ENCODE measurements at places on chromosomes 3 and 15. TPM values are rescaled to one million over a fixed set of nuclear protein-coding genes. Genes with fewer than 3 reads are reported as not detected.

DNA sequence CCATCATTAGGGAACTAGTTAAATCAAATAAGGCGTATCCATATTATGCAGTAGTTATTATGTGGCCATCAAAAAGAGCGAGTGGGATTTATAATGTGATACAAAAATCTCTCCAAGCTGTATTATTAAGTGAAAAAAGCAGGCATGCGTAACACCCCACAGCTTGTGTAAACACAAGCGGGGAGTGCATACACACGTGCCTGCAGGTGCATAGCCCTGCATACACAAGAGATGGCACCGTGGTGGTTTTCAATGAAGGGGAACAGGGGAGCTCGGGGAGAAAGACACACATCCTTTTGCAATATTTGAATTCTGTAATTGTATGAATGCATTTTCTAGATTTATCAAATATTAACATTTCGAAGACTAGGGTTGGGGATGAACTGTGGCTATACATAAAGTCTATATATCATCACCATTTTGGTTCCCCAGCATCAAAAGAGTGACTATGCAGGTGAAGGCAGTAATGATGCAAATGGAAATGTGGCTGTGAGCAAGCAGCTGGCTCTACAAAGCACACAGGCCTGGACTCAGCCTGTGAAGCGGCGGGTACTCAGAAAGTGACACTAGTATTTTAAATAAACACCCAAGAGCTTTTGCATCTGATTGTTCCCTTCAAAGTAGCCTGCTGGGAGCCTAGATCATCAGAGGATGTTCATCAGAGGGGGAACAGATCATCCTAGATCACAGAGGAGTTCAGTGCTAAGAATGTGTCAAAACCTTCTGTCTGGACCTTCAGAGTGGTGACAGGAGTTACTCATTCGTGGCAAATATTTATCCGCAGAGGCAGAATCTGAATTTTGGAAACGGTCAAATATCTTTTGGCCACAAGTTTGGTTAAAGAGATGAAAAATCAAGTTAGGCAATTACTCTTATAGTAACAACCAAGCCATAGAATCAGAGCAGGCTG, 9.4 kb upstream of the KIF7 start:
- DNase-seq: no peak
- peaks cover 8% of the 10 kb centered on the region for H3K4me1 ChIP-seq
- H3K4me3 ChIP-seq: peak overlapping the region; percentile 55
- H3K27me3 ChIP-seq: no peaks in the 10 kb centered on the region

- H3K27ac ChIP-seq: no peak overlapping the region
- no peaks in the 10 kb centered on the region for H3K4me1 ChIP-seq
- H3K27me3 ChIP-seq: no peaks in the 10 kb centered on the region
- no peak overlapping the region for H3K4me3 ChIP-seq
These were observed 64.0 kb downstream of the PPM1L start for GRCh38 chr3:160820022-160820421.

DNA sequence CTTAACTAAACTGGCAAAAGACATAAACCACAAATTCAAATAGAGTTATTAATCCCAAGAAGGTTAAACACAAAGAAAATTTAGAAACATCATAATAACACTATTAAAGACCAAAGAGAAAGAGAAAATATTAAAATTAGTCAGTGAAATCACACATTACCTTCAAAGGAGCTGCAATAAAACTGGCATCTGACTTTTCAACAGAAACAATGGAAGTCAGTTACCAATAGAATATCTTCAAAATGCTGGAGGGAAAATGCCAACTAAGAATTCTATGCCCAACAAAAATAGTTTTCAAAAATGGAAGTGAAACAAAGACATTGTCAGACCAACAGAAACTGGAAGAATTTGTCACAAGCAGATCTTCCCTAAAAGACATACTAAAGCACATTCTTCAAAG, 68.7 kb upstream of the RNF7 start:
- no peak overlapping the region for H3K27ac ChIP-seq
- no peaks in the 10 kb centered on the region for H3K27me3 ChIP-seq
- no peak overlapping the region for H3K4me3 ChIP-seq
- H3K4me1 ChIP-seq: no peaks in the 10 kb centered on the region
- no peak for DNase-seq

DNA sequence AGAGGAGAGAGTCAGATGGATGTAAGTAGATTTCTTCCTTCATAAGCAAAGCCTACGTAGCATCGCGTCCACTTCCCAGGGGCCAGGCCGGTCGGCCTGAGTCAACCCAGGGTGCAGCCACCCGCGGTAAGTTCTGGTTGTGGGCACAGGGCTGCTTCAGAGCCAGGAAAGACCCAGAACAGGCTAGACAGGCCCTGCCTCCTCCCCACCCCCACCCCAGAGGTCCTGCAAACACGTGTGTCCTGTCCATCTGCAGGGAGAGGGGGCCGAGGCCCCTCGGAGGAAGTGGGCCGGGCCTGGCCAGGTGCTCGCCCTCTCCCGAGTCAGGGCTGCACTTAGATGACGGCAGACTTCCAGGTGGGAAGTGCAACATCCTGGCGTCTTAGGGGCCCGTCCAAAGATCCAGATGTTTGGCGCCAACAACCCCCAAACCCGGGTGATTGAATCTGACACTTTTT, 100.8 kb upstream of the ALDH1A3 start:
- no peaks in the 10 kb centered on the region for H3K27me3 ChIP-seq
- H3K36me3 ChIP-seq: no peaks in the 10 kb centered on the region
- H3K27ac ChIP-seq: no peak overlapping the region

DNA sequence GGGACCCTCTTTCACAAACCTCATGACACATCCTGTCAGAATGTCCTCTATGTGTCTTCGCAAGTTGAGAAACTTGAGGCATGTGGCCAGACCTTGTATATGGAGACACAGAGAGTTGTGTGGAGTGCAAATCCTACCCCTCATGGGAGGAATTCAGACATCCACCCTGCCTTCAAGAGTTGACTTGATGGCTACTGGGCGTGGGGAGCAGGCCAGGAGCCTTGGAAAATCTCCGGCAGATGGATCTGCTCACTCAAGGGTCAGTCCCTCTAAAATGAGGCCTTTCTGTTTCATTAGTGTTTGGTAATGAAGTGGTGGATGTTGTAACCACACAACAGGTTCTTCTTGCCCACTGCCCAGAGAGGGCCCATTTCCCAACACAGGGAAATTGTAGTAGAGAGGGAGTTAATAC, 79.0 kb downstream of the ASB7 start:
- no peak overlapping the region for H3K4me3 ChIP-seq
- no peaks in the 10 kb centered on the region for H3K4me1 ChIP-seq
- H3K27me3 ChIP-seq: no peaks in the 10 kb centered on the region
- H3K27ac ChIP-seq: no peak overlapping the region
- DNase-seq: no peak

DNA sequence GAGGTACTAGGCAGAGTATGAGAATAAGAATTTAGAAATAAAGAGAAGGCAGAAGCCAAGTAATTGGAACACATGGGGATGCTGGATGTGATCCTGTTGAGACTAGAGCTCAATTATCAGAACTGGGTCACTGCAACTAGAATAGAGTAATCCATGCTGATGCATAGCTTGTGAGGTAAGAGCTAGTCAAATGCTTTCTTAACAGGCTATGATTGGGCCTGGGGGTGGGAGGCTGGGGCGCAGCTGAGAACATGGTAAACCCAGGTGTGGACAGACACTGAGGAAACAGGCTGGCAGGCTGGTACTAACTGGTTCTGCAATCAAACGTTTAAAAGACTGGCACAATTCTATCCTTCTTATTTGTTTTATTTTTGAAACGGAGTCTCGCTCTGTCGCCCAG, 50.5 kb upstream of the LRRFIP2 start:
- DNase-seq: no peak
- no peaks in the 10 kb centered on the region for H3K27me3 ChIP-seq
- H3K36me3 ChIP-seq: no peaks in the 10 kb centered on the region
- no peak overlapping the region for H3K27ac ChIP-seq

GRCh38 chr3:47613722-47614121, 35.1 kb upstream of the CSPG5 start:
- H3K27me3 ChIP-seq: no peaks in the 10 kb centered on the region
- H3K4me3 ChIP-seq: no peak overlapping the region
- no peaks in the 10 kb centered on the region for H3K4me1 ChIP-seq
- DNase-seq: no peak
- H3K36me3 ChIP-seq: peaks cover 16% of the 10 kb centered on the region

DNA sequence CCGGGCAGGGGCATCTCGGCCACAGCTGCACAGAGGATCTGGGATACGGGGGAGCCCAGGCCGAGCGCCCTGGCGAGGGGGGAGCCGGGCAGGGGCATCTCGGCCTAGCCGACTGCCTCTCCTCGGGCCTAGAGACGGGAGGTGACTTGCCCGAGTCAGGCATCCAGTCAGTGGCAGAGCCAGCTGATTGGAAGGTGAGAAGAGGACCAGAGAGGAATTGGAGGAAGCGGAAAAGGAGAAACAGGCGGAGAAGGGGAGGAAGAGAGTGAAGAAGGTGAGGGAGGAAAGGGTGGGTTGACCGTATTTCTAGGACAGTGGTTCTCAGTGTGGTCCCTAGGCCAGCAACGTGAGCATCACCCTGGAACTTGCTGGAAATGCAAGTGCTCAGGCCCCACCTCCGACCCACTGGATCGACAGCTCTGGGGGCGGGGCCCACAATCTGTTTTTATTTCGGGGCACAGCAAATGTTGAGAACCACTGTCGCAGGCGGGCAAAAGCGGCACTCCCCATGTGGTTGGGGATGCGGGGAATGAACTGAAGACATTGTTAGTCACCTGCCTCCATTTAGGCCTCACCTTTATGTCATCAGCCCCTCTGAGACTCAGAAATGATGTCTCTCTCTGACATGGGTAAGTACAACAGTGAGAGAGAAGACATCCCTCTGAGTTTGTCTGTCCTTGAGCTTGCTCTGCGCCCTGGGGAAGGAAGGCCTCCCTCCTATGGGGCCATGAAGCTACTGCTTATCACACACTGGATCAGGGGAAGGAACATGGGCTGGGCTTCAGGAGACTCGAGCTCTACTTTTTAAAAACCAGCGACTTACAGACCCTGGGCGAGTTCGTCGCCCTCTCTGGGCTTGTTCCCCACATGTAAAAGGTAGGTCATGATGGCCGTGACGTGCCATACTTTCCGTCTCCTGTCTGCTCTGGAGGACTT, 1.0 kb upstream of the MELTF start:
- H3K27ac ChIP-seq: no peak overlapping the region
- H3K4me3 ChIP-seq: no peak overlapping the region
- peaks cover 5% of the 10 kb centered on the region for H3K27me3 ChIP-seq
- H3K36me3 ChIP-seq: no peaks in the 10 kb centered on the region
- no peak for DNase-seq

- no peak overlapping the region for H3K27ac ChIP-seq
- H3K4me3 ChIP-seq: no peak overlapping the region
- H3K36me3 ChIP-seq: no peaks in the 10 kb centered on the region
- DNase-seq: no peak
- H3K27me3 ChIP-seq: no peaks in the 10 kb centered on the region
These were observed 300.3 kb upstream of the CBLB start for GRCh38 chr3:106168962-106169750.

GRCh38 chr3:124928333-124929202, 6.0 kb downstream of the MUC13 start:
- DNase-seq: peak; percentile 82
- no peaks in the 10 kb centered on the region for H3K4me1 ChIP-seq
- H3K4me3 ChIP-seq: no peak overlapping the region
- H3K27me3 ChIP-seq: no peaks in the 10 kb centered on the region
- H3K36me3 ChIP-seq: no peaks in the 10 kb centered on the region

- no peak overlapping the region for H3K27ac ChIP-seq
- H3K4me1 ChIP-seq: no peaks in the 10 kb centered on the region
- no peak overlapping the region for H3K4me3 ChIP-seq
- H3K36me3 ChIP-seq: no peaks in the 10 kb centered on the region
These were observed 241.6 kb upstream of the CNTN6 start for GRCh38 chr3:851098-851790.

DNA sequence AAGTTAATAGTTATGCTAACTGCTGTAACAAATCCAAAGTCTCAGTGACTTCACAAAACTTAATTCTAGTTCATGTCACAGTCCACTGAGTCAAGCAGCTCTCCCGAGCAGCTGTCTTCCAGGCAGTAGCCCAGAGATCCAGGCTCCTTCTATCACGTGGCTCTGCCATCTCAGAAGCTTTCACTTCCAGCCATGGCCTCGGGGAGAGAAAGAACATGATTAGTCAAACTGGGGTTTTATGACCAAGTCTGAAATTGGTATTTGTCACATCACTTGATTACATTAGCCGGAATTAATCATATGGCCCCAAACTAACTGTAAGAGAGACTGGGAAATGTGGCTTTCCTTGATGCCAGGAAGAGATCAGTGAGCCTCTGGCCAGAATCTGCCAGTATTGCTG, 70.2 kb upstream of the DGKG start:
- DNase-seq: no peak
- H3K27ac ChIP-seq: no peak overlapping the region
- H3K4me3 ChIP-seq: no peak overlapping the region

DNA sequence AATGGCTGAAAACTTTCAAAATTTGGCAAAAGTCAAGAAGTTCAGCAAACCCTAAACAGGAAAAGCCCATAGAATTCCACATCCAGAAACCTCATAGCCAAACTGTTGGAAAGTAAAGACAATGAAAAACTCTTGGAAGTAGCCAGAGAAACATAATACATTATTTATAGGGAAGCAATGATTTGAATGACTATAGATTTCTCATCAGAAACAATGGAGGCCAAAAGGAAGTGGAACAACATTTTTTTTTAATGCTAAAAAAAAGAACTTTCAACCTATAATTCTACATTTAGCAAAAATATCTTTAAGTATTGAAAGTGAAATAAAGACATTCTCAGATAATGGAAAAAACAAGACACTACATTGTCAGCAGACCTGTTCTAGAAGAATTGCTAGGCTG, 30.2 kb downstream of the ALPK3 start:
- no peak for DNase-seq
- no peak overlapping the region for H3K27ac ChIP-seq
- H3K4me1 ChIP-seq: peaks cover 15% of the 10 kb centered on the region
- no peaks in the 10 kb centered on the region for H3K36me3 ChIP-seq

DNA sequence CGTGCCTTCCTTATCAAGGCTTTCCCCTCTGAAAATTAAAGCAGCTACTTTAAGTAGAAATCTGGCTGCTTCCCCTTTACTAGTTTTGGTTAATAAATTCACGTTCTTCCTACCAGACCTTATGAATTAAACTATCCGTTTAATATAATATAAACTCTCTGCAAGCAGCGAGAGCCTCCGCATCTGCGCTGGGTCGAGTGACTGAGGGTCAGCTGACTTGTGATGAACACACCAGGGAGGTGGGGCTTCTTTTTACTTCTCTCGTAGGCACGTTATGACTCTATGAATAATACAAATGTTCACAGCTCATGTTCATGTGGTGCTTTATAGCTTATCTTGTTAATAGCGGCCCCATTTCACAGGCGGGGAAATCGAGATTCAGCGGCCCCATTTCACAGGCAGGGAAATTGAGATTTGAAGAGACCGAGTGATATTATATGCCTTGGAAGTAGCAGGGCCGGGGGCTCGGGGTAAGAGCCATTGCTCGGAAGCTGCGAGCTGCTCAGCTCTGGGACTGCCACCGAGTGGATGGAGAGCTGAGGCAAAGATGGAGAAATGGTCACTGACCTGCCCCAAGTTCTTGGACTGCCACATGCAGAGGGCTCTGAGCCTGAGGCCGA, 8.3 kb downstream of the MUC4 start:
- H3K27ac ChIP-seq: no peak overlapping the region
- H3K36me3 ChIP-seq: no peaks in the 10 kb centered on the region
- no peaks in the 10 kb centered on the region for H3K4me1 ChIP-seq
- no peaks in the 10 kb centered on the region for H3K27me3 ChIP-seq
- DNase-seq: no peak

The TMEM212 gene
- not detected for total RNA-seq

The FHIT gene
- total RNA-seq: 0.21 TPM

The EHHADH gene
- 1.8 TPM for total RNA-seq

The DNASE1L3 gene
- total RNA-seq: 10.0 TPM

The AGTR1 gene
- 20.0 TPM for total RNA-seq

The SNTN gene
- total RNA-seq: not detected

The FAM3D gene
- total RNA-seq: not detected

The WDR49 gene
- total RNA-seq: not detected

The SLC12A6 gene
- total RNA-seq: 65.8 TPM

The ABHD17C gene
- total RNA-seq: 0.96 TPM

The ZMYND10 gene
- total RNA-seq: not detected

Data from ascending aorta (tissue), 2 donors.